Activated naive CD8-positive, alpha-beta T cell treated with anti-CD3 and anti-CD28 coated beads, Interleukin-2, amount 10 ng/mL, durations not matched to agents 7 days and 5 days (primary cell): ENCODE measurements at places on chromosomes 7 and 10. TPM values are rescaled to one million over a fixed set of nuclear protein-coding genes. Genes with fewer than 3 reads are reported as not detected.

GRCh38 chr10:14478604-14479003 is 147.9 kb upstream of the FRMD4A start:
- no peak overlapping the region for H3K27ac ChIP-seq
- H3K27me3 ChIP-seq: peaks cover 21% of the 10 kb centered on the region
- no peak overlapping the region for H3K4me3 ChIP-seq
- H3K4me1 ChIP-seq: no peaks in the 10 kb centered on the region
- DNase-seq: no peak

GRCh38 chr10:33476757-33477273 is 142.3 kb upstream of the NRP1 start:
- peaks cover under 1% of the 10 kb centered on the region for H3K27me3 ChIP-seq
- H3K27ac ChIP-seq: no peak overlapping the region
- H3K4me1 ChIP-seq: no peaks in the 10 kb centered on the region
- H3K4me3 ChIP-seq: no peak overlapping the region
- H3K36me3 ChIP-seq: no peaks in the 10 kb centered on the region

GRCh38 chr10:62554632-62555199 is 180.5 kb downstream of the ZNF365 start:
- H3K36me3 ChIP-seq: no peaks in the 10 kb centered on the region
- H3K27ac ChIP-seq: no peak overlapping the region
- DNase-seq: no peak
- H3K4me1 ChIP-seq: no peaks in the 10 kb centered on the region

GRCh38 chr7:116786791-116787443 is 75.5 kb upstream of the CAPZA2 start:
- DNase-seq: no peak
- H3K36me3 ChIP-seq: no peaks in the 10 kb centered on the region
- no peaks in the 10 kb centered on the region for H3K4me1 ChIP-seq
- H3K4me3 ChIP-seq: no peak overlapping the region
- no peak overlapping the region for H3K27ac ChIP-seq
- H3K27me3 ChIP-seq: peaks cover 6% of the 10 kb centered on the region

- DNase-seq: no peak
- no peak overlapping the region for H3K4me3 ChIP-seq
- H3K36me3 ChIP-seq: peaks cover 1% of the 10 kb centered on the region
- no peak overlapping the region for H3K27ac ChIP-seq
Observed at GRCh38 chr10:96988426-96988825, 156.3 kb downstream of the LCOR start.

- H3K36me3 ChIP-seq: no peaks in the 10 kb centered on the region
- no peak for DNase-seq
- H3K27ac ChIP-seq: no peak overlapping the region
Observed at GRCh38 chr10:77392851-77393250, 244.8 kb downstream of the KCNMA1 start.

- no peaks in the 10 kb centered on the region for H3K36me3 ChIP-seq
- H3K4me1 ChIP-seq: peaks cover 28% of the 10 kb centered on the region
- no peak overlapping the region for H3K4me3 ChIP-seq
- peaks cover 4% of the 10 kb centered on the region for H3K27me3 ChIP-seq
Observed at GRCh38 chr10:69065406-69066361, 22.2 kb upstream of the SRGN start.

- H3K27ac ChIP-seq: no peak overlapping the region
- H3K27me3 ChIP-seq: no peaks in the 10 kb centered on the region
- DNase-seq: no peak
- H3K4me3 ChIP-seq: no peak overlapping the region
Observed at GRCh38 chr7:144629011-144629410, 206.8 kb downstream of the TPK1 start.

DNA sequence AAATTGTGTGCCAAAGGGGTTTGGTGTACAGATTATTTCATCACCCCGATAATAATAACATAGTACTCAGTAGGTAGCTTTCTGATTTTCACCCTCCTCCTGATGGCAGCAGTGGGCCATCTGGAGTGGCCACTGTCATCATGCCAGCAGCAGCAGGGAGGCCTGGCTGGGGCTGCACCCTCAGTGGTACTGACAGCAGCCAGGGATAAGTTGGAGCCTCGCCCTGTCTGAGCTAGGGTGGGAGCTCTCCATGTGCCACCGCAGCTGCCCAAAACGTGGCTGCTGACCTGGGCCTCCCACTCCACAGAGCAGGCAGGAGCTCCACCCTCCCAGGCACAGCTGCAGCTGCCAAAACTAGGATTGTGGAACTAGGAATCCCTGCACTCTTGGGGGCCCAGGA is 700.8 kb upstream of the KCND2 start:
- no peaks in the 10 kb centered on the region for H3K4me1 ChIP-seq
- no peak overlapping the region for H3K27ac ChIP-seq
- DNase-seq: no peak
- no peaks in the 10 kb centered on the region for H3K36me3 ChIP-seq
- no peak overlapping the region for H3K4me3 ChIP-seq
- H3K27me3 ChIP-seq: no peaks in the 10 kb centered on the region

DNA sequence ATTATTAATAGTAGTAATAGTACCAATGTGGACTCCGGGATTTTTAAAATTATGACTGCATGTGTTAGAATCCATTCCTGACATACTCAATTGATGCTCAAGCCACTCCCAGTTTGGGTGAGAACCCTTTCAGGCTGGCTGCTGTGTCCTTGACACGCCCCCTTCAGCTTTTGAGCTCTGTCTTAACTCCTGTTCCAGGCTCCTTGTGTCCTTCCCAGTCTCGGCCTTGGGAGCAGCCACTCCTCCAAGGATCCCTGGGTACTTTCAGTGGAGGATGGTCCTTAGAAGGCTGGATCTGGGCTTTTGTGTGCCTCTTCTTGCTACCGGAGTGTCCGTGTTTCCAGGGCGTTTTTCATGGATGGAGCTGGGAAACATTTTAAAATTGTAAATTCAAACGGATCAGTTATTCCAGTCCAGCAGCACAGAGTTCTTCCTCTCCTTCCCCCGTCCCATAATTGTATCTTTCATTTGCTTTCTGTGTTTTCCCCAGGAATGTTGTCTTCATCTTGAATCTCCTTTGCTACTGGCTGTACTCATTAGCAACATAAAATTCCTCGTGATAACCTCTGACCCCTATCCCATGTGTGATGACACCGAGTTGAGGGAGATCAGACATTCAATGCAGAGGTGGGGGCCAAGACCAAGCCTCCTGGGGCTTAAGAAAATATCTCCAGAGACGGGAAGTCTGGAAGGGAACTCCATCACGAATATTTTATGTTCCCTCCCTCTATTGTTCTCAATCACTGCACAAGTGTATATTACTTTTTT is 40.0 kb upstream of the PFKFB3 start:
- peaks cover 33% of the 10 kb centered on the region for H3K4me1 ChIP-seq
- peak overlapping the region; percentile 58 for H3K27ac ChIP-seq
- H3K27me3 ChIP-seq: no peaks in the 10 kb centered on the region
- DNase-seq: no peak

DNA sequence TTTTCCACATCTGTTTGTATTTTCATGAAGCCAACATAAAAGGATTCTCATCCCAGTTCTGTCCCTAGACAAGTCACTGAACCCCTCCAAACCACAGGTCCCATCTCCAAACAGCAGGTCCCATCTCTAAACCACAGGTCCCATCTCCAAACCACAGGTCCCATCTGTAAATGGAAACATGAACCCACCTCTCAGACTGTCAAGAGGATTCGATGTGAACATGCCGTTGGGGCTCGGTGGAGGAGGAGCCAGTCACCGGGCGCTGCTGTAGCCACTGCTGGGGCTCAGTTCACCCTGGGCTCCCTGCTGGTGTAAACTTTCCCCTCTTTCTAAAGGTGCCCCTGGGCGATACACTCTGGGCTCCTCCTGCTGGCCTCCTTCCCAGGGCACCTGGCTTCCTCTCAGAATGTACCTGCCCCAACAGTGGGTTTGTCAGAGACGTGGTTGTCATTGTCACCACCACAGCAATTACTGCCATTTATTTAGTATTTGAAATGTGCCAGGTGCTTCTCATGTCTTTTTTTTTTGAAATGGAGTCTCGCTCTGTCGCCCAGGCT is 13.0 kb downstream of the LHPP start:
- no peak overlapping the region for H3K4me3 ChIP-seq
- no peak for DNase-seq
- H3K36me3 ChIP-seq: no peaks in the 10 kb centered on the region
- H3K27me3 ChIP-seq: no peaks in the 10 kb centered on the region

Gene OPN4
- total RNA-seq: not detected

Gene VTI1A
- 45.1 TPM for total RNA-seq

Gene OR9A2
- total RNA-seq: not detected

Gene MICALL2
- 3.9 TPM for total RNA-seq
